NCI-H1694 (cell line): ENCODE measurements at places on chromosomes 4 and X.
A peak's percentile ranks its signal among the peaks of the same experiment; 100 is the strongest.

DNA sequence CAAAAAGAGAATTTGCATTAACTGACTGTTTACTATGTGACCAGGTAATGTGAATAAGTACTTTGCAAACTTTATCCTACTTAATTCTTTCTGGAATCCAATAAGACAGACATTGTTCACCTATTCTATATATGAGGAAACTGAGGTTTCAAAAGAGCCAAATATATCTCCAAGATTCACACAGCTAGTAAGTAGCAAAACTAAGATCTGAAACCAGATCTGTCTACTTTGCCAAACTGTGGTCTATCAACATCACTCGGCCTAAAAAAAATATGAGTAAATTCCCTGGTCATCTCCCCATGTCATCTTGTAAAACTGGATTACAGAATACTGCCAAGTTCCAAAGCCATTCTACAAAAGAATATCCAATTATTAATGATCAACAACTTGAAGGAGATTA lies 52.8 kb downstream of the ANAPC10 start:
- no peak for DNase-seq

GRCh38 chr4:119690871-119691270 lies 62.3 kb upstream of the PDE5A start:
- DNase-seq, result no peak

GRCh38 chr4:48570646-48571220 lies 80.7 kb downstream of the ZAR1 start:
- no peak for DNase-seq

GRCh38 chr4:3485011-3485791 lies 22.1 kb downstream of the DOK7 start:
- DNase-seq, result no peak

GRCh38 chrX:40855411-40855810 lies 120.1 kb upstream of the MED14 start:
- DNase-seq, result no peak

- DNase-seq, result no peak
Measured at GRCh38 chr4:10730590-10730989, 46.0 kb upstream of the CLNK start.

- DNase-seq, result no peak
Measured at GRCh38 chr4:120431180-120431579, 364.5 kb upstream of the MAD2L1 start.

DNA sequence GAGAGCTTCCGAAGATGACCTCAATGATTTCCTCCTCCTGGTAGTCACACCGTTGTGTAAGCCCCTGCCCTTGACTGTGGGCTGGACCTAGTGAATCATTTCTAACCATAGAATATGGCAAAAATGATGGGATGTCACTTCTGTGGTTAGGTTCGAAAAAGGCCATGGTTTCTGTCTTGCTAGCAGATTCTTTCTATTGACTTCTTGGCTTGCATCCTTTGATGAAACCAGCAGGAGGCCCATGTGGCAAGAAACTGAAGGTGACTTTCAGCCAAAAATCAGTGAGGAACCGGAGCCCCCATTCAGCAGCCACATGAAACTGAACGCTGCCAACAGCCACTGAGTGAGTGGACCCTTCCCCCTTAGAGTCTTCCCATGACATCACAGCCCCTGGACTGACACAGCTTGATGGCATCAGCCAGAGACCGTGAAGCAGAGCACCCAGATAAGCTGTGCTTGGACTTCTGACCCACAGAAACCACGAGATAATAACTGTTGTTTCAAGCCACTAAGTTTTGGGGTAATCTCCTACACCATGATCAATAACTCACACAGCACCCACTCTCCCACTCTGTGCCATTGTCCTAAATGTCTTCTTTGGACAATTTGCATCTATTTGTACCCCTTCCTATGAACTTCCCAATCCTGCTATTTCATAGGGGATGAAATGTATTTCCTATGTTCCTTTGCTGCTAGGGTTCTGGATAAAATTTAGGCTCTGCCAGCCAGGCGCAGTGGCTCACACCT lies 148.0 kb upstream of the STX18 start:
- no peak for DNase-seq

GRCh38 chr4:121765971-121766538 lies 1.1 kb upstream of the SMIM43 start:
- no peak for DNase-seq

DNA sequence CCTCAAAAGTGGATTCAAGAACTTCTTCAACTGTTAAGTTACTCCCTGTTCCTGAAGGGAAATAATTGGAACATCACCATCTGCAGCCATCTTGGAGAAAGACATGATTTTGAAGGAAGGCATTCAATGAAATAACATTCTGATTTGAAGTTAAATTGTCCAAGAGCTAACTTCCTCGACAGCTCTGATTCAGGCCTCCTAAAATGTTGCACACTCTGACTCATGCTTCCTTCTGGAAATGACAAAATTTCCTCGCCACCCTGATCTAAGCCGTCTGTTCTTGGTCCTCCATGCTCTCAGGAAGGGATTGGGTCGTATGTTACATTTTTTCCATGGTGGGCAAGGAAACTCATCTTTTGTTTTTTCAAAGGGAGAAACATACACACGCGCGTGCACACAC lies 496.9 kb upstream of the DIPK2B start:
- no peak for DNase-seq

DNA sequence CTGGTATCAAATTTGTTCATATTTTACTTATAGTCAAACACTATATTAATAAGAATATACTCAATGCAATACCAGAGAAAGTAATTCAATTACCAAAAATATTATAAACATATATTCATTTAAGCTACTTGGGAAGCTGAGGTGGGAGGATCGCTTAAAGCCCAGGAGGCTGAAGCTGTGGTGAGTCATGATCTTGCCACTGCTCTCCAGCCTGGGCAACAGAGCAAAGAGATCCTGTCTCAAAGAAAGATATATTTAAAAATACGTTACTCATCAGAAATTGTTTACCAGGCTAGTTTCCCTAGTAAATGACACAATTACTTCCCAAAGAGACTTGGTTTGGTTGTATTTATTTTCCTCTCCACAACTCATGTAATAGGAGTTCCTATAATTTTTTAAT lies 433.6 kb downstream of the GASK1B start:
- no peak for DNase-seq

DNA sequence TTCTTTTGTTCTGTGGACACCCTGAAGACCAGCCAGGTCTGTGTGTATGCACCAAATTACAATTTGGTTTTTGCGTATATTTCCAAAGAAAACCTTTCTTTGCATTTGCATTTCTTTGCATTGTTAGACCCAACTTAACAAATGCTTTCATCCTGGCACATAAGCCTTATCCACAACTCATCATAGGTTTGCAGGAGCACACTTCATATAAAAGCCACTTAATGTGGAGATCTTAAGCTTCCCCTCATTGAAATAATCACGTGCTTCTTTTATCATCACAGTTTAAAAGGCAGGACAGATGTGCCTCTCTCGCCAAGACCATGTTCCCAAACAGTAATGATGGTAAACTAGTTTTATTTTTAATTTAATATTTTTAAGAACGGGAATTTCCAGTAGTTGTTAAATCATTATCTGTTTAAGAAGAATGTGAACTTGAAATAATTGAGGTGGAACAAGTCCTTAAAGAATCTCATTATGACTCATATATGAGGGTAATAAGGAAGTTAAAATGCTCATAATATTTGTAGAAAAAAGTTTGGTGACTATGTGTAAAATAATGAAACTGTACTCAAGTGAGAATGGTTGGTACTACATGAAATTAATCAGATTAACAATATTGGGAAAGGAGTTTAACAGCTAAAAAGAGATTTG lies 65.5 kb downstream of the GLRA3 start:
- no peak for DNase-seq

DNA sequence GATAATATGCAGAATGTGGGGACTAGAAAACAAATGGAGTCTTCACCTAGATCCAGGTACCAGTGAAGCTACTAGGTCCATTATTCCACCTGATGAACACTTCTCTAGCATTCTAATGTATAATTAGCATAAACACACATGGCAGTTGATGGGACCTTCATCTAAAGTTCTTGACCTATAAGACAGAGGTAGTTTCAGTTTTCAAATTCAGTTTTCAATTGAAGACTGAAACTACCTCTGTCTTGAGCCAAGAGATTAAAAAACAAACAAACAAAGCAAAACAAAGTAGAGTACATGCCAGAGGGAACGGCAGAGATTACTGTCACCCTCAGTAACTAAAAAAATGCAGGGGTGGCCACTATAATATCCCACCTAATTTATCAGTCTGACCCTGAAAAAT lies 199.9 kb upstream of the NEIL3 start:
- no peak for DNase-seq

GRCh38 chr4:107792711-107793110 lies 32.0 kb upstream of the SGMS2 start:
- no peak for DNase-seq

DNA sequence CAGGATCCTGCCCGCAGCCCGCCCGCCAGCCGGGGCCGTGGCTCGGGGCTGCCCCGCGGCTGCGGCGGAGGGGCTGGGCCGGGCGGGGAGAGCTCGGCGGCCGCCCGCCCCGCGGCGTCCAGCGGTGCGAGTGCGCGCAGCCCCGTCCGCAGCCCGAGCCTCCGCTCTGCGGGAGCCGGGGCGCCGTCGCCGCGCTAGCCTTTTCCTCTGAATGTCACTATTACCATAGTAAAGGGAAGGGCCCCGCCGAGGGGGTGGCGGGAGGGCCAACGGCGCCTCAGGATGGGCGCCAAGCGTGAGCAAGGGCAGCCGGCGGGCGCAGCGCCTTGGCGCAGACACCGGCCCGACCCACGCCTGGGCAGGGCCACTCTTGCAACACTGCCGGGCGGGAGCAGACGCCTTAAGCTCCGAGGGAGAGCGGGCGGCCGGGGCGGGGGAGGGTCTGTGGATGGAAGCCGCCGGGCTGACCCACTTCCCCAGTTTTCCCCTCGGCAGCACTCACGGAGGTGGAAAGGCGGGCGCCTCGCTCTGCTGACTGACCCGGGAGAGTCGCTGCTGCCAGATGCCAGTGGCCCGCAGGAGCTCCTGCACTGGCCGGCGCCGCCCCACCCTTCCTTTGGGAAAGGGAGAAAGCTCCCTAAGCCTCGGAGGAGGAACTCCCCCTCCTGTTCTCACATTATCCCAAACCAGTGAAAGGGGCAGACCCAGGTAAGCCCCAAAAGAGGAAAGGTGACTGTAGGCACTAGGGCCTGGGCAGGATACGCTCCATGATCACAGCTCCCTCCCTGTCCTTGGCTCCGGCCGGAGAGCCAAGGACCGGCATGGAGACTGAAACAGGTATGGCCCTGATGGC lies 329.4 kb downstream of the HNRNPD start:
- DNase-seq, result peak; percentile 31

DNA sequence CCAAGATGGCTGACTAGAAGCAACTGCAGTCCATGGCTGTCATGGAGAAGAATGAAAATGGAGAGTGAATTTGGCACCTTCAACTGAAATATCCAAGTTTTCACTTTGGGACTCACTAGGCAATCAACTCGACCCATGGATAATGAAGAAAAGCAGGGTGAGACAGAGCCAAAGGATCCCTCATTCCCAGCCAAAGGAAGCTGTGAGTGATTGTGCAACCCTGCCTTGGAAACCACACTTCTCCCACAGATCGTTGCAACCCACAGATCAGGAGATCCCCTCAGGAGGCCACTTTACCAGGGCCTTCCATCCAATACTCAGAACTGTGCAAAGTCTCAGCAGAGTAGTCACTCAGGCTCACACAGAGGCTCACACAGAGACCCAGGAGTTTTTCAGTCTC lies 4.5 kb downstream of the CFAP299 start:
- DNase-seq, result no peak

DNA sequence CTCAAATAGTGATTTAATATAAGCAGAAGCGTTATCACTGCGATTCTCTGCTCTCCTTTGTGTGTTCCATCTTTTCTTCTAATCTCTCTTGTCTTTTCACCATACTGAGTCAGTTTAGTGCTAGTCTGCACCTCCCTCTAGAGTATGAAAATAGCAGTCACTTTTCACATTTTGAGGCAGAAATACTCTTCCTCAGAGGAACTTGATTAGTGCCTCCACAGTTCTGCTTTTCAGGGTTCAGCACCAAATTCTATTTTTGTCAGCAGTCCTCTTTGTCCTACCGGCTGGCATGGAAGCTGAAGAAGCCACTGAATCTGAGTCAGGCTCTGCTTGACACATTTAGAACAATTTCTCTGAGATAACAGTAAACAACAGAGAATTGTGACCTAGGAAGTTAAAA lies 49.7 kb upstream of the ANKRD17 start:
- no peak for DNase-seq

- no peak for DNase-seq
Measured at GRCh38 chr4:134708616-134709015, 507.0 kb upstream of the PABPC4L start.

DNA sequence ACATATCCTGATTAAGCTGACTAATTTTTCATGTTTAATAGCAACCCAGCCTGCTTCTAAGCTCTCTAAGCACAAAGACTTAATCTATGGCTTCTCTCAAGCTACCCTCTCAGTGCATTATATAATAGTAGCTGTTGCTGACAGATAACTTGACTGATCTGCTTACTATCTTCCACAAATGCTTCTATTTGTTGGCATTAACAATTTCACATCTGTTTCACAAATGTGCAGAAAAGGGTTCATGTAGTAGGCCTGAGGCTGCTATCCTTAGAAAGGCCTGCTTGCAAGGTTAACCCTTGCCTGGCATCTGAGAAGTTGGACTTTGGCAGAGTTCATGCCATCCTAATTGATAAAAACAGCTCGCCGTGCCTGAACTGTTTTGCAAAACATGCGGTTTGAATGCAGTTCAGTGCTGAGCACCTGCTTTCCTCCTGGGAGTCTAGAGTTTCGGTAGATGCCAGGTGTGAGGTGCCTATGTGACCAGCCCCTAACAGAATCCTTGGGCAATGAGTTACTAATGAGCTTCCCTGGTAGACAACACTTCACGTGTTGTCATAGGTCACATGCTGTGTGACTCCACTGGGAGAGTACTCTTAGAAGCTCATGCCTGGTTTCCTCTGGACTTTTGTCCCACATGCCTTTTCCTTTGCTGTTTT lies 68.4 kb downstream of the NSG1 start:
- DNase-seq, result no peak

DNA sequence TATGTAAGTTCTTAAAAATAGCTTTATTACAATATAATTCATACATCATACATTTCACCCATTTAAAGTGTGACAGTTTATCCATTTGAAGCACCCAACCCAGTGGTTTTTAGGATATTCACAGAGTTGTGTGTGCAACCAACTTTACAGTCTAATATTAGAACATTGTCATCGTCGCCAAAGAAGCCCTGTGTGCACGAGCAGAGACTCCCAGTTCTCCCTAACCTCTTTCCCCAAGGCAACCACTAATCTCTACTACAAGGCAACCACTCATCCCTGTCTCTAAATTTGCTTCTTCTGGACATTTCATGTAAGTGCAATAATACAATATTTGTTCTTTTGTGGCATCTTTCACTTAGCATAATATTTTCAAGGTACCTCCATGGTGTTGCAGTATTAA lies 47.7 kb downstream of the CLDN22 start:
- DNase-seq, result no peak

GRCh38 chrX:373641-374471 lies 12.9 kb downstream of the PPP2R3B start:
- no peak for DNase-seq

- no peak for DNase-seq
Measured at GRCh38 chrX:68304602-68305001, 128.7 kb downstream of the OPHN1 start.

GRCh38 chr4:37821953-37822605 lies 4.4 kb upstream of the PGM2 start:
- DNase-seq, result no peak
